ENCODE measurements at places on chromosomes 7 and 10.

- DNase-seq: no peak
These were observed 45.1 kb downstream of the PRKAR2B start for GRCh38 chr7:107089627-107090026.

- no peak for DNase-seq
These were observed 204.7 kb downstream of the DNAJB6 start for GRCh38 chr7:157541295-157542067.

- no peak for DNase-seq
These were observed 124.4 kb downstream of the TACC2 start for GRCh38 chr10:122113161-122113944.

DNA sequence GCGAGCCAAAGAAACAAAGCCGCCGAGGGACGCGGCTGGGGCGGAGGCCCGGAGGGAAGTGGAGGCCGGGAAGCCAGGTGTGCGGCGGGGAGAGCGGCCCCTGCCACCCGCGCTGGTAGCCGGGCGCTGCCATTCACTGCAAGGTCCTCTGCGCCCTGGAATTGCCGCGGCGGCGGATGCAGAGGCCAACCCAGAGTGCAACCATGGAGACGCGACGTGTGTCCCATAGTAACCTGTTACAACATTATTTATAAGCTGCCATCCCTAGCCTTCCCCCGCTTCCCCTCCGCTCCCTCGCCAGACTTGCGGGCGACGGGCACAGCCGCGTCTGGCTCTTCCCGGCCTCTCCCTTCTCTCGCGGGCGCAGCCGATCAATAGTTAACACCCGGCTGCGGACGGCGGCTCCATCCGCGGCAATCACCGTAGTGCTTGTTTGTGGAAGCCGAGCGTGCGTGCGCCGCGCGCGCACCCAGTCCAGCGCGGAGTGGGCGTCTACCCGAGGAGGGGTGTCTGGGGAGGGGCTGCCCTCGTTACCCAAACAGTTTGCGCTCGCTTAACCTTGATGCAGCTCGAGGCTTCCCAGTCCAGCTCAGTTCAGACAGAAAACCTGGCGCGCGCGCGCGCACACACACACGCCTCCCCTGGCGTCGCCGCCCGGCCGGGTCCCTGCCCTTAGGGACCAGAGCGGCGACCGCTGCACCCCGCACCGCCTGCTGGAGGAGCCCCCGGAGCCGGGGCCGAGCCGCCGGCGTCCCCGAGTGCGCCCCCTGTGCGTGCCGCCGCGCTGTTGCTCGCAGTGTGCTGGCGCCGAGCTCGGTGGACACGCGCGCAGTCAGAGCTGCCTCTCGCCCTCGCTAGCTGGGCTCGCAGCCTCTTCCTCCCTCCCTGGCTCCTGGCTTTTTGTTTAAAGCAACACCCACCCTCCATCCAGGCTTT, 165.4 kb upstream of the DPP6 start:
- no peak for DNase-seq

DNA sequence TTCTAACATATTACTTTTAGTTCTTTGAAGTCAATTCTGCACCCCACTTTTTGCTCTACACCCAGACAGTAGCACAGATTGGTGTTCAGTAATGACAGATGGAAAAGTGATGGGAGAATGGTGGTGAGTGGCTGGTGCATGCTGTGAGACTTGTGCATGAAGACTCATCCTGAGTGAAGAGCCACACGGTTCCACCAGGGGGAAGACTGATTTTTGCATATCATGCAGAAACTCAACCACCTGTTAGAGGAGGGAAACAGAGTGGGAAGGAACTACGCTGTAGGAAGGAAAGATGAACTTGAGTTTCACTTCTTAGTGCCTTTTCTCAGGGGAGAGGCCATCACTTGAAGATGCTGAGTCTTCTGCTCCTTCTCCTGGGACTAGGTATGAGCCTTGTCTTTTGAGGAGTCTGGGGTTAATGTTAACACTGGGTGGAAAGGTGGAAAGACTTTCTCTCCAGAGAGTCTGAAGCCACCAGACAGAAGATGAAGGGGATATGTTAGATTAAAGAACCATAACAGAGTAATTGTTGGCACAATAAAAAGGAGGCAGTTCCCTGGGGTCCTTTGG, 9.3 kb upstream of the PRSS1 start:
- DNase-seq: no peak

DNA sequence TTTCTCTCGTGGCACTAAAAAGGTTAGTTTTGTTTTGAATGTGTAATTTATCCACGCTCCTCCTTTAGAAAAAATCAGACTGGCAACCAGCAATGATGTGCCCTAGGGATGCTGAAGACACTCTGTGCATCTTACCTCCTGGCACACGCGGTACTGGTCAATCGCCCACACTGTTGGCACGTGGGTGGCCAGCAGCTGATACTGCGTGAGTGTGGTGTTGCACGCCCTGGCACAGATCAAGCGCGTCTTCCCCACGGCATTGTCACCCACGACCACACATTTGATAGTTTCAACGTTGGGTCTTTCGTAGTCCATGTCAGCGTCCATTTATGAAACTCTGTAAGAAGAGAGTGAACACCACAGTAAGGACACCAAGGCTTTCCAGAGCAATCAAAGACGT, 32.8 kb downstream of the RHOBTB1 start:
- DNase-seq: no peak

GRCh38 chr7:3721422-3721821, 420.4 kb downstream of the SDK1 start:
- no peak for DNase-seq

DNA sequence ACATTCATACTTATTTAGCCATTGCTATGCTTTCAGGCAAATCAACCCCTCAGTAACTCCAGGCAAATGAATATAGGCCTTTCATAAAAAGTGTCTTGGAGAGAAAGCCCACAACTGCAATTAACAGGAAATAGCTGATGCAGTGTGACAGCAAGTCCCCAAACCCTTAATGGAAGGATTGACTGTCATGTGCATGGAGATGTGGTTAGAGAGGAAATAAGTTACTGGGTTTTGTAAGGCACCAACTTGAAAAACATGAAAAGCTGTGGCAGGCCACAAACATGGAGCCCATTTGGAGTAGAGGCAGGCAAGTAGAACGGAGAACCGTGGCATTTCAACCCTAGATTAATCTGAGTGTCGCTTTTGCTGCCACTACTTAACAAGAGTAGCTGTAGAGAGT, 549.4 kb upstream of the C7orf33 start:
- no peak for DNase-seq

DNA sequence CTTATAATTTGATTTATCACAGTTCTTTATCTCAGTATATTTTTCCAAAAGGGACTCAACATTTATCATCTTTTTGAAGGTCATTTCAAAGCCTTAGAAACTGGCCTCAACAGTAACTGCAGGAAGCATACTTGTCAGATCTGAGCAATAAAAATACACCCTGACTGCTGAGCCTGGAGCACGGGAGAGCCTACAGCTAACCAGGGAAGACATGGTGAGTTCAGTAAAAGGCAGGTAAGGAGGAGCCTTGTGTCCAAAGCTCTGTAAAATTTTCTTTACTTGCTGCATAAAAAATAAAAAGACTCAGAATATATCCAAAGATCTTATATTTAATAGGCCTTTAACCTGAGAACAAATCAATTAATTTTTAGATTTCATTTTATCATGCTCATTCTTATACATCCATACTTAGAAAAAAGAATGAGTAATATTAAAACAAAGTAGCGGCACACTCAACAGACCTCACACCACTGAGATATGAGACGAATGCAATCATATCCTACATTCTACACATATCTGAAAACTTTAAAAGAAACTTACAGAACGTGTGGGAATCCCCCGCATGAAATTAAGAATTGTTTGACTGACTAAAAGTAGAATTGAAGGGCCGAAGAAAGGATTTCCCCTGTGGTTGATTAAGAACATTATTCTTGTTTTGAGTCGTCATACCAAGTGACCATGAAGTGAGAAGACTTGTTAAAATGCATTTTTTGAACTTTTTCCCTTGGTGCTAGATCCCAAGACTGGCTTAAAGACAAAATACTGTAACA, 296.4 kb upstream of the MKLN1 start:
- DNase-seq: no peak

GRCh38 chr10:122962405-122962804, 8.4 kb upstream of the C10orf88 start:
- DNase-seq: no peak

DNA sequence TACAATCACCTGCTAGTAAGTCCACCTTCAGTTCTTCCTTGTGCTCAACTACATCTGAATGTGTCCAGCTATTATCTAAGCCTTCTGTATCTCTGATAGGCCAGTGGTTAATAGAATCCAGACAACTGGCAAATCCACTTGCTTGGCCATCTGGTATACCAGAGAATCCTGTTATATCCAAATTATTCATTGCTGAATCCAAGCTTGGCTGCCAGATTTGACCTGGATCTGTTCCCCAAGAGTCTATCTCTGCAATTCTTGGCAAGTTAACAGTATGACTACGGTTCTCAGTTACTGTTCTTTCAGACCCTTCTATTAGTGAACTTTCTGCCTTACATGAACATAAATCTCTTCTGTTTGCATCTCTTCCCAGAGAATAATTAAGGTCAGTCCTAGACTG, 154.6 kb upstream of the TARP start:
- no peak for DNase-seq

- DNase-seq: no peak
These were observed 50.9 kb downstream of the INPP5A start for GRCh38 chr10:132588301-132589013.

DNA sequence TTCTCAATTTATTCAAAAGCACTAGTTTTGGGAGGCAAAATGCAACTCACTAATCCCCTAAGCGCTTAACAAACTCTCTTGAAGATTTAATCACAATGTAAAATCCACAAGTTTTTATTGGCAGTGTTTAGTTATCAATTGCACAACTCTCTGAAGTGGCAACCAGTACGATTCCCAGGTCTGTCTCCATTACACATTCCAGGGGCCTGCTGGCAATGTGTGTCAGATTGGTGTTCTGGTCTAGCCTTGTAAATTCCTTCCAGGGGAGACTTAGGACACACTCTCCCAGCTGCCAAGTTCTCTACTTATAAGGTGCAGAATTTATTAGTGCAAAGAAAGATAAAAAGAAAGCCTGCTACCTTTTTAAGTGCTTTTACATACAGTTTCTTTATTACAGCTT, 164.7 kb upstream of the HPS1 start:
- DNase-seq: no peak

DNA sequence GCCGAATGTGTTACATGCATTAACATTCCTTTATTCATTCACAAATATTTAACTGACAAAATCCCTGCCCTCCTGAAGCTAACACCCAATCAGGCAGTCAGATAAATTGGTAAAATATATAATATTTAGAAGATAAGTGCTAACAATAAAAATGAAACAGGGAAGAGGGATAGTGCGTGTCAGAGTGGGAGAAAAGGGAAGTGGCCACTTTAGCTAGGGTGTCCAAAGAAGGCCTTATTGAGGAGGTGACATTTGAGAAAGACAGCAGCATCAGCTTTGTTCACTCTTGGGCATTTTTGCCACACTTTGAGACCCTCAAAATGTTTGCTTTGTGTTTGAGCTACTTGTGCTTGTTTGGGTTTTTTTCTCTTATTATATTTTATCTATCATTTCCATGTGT, 317.8 kb downstream of the SNX13 start:
- no peak for DNase-seq

DNA sequence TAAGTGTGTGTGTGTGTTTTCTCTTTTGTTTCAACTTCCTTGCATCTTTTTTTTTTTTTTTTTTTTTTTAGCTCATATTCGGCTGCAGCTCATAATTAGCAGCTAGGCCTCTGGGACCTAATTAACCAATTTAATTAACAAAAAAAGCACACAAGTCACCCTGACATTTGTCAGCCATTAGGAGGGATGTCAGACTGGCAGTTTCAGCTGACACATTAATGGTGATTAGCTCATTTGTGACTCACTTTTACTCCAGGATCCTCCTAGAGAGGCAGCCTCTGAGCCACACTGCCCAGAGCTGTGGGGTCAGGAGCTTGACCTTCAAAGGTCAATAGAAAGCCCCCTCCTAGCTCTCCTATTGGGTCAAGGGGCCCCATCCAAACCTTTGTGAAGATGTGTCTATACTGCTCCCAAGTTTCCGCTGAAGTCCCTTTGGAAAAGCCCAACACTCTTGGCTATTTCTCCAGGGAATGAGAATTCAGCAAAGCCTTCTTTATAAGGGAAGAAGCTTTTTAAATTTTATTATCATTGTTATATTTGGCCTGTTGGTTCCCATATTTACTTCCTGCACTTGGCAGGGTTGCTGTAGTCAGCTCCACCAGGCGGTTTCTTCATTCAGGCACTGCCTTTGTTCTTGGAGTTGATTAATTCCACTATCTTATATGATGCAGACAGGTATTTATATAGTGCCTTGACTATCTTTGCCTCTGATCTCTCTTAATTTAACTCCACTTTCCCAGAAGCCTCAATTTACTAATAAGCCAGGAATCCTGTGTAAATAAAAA, 109.5 kb upstream of the HABP2 start:
- no peak for DNase-seq

DNA sequence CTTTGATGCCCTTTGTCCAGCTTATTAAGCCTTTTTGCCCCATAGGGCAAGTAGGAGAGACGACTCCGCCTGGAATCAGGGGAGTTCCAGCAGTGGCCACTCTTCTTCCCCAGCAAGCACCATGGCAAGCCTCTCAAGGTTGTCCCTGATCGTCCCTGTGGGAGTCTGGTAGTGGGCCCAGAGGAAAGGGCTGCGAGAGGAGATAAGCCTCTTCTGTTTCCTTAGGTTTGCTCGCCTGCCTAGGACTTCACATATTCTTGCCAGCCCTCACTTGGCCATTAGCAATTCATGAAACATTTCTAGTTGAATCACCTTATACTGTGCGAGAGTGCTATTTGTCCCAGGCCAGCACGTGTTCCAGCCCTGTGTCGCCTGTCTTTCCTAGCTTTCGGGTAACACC, 47.8 kb upstream of the CPN1 start:
- DNase-seq: no peak

DNA sequence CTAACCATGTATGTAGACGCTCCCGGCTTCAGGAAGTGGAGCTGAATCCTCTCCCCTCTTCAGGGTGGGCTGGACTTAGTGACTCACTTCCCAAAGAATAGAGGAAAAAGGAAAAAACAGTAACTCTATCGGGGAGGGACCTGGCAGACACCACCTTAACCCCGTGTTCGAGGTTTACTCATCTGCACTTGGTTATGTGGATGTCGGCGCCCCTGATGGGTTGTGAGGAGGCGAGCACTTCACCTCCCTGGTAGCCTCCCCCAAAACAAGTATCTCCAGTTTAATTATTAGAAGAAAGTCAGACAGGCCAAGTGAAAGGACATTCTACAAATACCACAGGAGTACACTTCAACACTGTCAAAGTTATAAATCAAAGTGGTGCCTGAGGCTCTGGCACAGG, 559.7 kb downstream of the TCERG1L start:
- DNase-seq: no peak

GRCh38 chr7:122463631-122464030, 159.1 kb upstream of the FEZF1 start:
- no peak for DNase-seq

- DNase-seq: no peak
These were observed 76.4 kb downstream of the PRR15 start for GRCh38 chr7:29639886-29640595.
